ENCODE measurements at places on chromosomes 5 and 9.

GRCh38 chr5:130975847-130976246 is 189.2 kb downstream of the HINT1 start:
- DNase-seq: no peak

GRCh38 chr5:90326995-90327394 is 82.6 kb downstream of the CETN3 start:
- no peak for DNase-seq

DNA sequence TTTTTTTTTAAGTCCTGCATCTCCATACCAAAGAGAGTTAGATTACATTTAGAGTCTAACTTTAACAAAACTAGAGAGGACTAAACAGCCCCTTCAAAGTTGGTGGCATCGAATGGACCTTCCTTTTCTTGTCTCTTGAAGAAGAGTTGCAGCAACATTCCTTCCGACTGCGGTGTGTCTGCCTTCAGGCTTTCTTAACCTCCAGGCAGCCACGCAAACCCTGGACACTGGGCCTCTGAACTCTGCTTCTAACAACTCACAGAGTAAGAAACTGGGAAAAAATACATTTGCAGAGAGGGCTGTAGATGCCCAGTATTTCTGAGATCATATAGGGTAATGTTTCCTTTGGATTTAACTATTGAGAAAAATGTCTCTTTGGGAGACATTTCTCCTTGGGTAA is 120.5 kb upstream of the MAST4 start:
- DNase-seq: no peak

- no peak for DNase-seq
Measured at GRCh38 chr5:58232130-58232529, 227.8 kb downstream of the PLK2 start.

DNA sequence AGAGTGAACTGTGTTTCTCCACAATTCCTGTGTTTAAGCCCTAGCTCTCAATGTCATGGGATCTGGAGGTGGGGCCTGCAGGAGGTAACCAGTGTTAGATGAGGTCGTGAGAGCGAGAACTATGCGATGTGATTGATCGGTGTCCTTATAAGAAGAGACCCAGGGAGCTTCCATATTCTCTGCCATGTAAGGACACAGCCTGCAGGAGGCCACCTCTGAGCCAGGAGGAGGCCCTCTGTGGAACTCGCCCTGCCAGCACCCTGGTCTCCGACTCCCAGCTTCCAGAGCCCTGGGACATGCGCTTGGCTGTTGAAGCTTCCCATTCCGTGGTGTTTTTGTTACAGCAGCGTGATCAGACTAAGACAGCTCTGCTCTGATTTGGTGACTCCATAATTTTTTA is 255.4 kb downstream of the IRX2 start:
- no peak for DNase-seq

- no peak for DNase-seq
Measured at GRCh38 chr5:159444441-159445082, 114.3 kb upstream of the IL12B start.

DNA sequence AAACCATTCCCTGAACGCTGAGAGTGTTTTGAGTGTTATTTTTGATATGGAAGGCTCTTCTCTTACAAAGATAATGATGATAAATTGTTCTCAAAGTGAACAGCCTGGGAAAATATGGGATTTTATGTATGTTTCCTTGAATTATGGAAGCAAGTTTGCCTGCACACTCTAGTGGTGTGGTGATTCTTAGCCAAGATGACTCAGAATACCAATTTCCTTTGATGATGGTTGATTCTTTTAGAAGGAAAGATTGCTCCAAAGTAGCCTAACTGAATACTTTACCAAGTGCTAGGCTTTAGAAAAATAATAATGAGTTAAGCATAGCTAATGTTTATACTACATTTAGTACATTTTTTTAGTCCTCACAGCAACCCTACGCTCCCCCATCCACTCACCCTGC is 243.4 kb downstream of the EBF1 start:
- DNase-seq: no peak

- no peak for DNase-seq
Measured at GRCh38 chr5:26948921-26949320, 89.5 kb downstream of the CDH9 start.

DNA sequence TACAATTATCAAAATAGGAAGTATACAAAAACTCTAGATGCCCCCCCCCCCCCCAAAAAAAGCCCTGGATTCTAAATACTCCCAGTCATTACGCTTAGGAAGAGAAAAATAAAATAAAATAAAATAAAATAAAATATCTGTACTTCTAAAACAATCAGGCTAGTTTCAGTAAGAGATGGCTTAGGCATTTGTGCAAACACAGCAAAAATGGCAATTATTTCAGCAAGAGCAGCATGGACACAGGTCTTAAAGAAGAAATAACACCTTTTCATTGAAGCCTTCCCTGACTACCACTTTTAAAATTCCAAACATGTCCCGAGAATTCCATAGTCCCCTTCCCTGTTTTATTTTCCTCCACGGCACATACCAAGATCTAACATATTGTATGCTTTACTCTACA is 218.6 kb upstream of the POU5F2 start:
- DNase-seq: no peak

- no peak for DNase-seq
Measured at GRCh38 chr9:38671748-38672147, 48.2 kb downstream of the FAM240B start.

DNA sequence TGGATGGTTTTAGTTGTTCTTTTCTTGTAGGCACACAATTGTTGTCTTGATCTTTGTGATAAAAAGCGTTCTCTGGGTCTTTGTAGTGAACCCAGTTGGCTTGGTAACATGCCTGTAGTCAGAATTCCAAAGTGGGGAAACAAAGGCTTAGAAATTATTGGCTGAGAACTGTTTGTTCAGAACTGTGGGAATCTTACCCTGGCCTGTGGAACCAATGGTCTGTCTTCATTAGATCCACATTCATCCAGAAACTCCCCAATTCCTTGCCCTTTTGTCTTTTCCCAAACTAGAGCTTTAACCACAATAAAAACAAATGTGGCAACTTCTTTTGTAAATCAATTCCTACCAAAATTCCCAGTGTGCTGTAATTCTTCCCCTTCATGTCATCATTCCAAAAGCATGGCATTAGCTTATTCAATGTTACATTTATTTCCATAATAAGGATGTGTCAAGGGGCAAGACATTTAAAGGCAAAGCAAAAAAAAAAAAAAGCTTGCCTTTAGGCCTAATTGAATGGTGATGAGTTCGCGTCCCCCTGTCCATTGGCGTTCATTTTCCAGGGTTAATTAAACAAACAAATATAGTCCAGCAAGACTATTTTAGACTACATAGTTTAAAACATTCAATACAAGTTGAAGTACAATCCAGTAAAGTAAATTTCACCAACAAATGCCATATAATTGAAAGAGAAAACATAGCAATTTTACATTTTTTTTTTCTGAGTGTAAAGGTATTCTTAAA is 249.8 kb upstream of the ZNF608 start:
- no peak for DNase-seq

GRCh38 chr5:116669261-116670031 is 94.8 kb upstream of the SEMA6A start:
- DNase-seq: no peak

GRCh38 chr5:173094012-173094661 is 38.0 kb downstream of the CREBRF start:
- DNase-seq: no peak

DNA sequence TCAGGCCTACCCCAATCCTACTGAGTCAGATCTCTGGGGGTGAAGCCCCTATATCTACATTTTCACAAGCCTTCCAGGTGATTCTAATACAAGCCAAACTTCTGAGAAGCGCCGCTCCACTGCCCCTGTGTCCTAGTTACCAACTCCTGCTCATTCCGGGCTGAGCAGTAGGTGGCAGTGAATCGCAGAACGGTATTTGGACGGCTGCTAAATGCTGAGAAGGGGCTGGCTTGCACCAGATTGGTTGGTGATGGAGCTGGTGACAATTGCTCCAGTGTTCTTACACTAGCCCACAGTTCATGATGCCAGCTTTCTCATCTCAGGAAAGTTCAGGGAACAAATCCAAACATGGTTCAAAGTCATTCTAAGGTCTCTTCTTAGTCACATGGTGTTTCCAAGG is 31.1 kb upstream of the FGF1 start:
- DNase-seq: peak; percentile 13

GRCh38 chr5:121489972-121490371 is 361.7 kb upstream of the FTMT start:
- DNase-seq: no peak

All from activated T-helper 9 cell treated with anti-CD3 and anti-CD28 coated beads, Interleukin-2, amount 50 U/mL, for 16 hours (primary cell).